ENCODE measurements at places on chromosomes 12 and 14.

- DNase-seq = no peak
Measured at GRCh38 chr12:24979976-24980730, 31.3 kb upstream of the BCAT1 start.

DNA sequence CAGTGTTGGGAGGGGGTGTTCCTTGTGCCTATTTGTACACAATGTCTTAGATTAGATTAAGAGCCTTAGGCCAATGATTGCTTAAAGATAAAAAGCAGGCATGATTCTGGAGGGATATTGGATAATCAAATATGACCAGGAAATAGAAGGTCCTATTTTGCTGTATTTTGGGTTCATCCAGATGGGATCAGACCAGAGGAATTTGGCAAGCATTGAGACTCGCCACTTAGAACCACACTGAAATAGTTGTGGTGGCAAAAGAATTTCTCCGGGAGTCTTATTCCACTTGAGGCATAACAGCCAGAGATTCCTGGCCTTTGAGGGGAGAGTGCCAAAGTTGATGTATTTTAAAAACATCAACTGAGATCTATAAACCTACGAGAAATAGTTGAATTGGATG lies 327.2 kb downstream of the RAD51B start:
- no peak for DNase-seq

DNA sequence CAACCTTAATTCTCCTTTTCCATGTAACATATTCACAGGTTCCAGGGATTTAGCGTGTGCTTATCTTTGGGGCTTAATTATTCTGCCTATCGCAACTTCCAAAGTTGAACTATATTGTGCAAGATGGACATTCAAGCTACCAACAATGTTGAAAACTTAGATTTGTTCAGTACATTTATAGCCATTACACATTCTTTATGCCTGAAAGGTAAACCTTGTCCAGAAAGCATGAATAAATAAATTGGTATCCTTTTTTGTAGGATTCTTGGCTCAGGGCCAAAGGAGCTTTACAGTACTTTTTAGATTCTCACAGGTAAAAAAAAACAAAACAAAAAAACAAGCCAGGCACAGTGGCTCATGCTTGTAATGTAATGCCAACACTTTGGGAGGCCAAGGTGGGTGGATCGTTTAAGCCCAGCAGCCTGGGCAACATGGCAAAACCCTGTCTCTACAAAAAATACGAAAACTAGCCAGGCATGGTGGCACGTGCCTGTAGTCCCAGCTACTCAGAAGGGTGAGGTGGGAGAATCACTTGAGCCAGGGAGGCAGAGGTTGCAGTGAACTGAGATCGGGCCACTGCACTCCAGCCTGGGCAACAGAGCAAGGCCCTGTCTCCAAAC lies 3.3 kb downstream of the C12orf56 start:
- DNase-seq = no peak

GRCh38 chr12:52787324-52788191 lies 8.4 kb downstream of the KRT3 start:
- DNase-seq = no peak

- DNase-seq = no peak
Measured at GRCh38 chr12:87820524-87821202, 208.5 kb downstream of the C12orf50 start.

DNA sequence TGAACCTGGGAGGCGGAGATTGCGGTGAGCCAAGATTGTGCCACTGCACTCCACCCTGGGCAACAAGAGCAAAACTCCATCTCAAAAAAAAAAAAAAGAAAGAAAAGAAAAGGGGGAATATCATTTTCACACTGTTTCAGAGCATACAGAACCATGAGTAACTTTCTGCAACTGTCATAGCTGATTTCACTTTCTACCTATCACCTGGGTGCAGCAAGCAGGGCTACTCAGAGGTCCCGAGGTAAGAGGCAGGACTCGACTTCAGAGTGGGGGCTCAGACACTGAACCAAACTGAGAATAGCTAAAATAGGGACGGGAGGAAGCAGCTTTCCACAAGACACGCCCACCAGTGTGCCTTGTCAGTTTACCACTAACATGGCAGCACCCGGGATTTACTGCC lies 29.8 kb downstream of the OR10P1 start:
- no peak for DNase-seq

GRCh38 chr12:89593233-89593632 lies 67.4 kb upstream of the POC1B start:
- DNase-seq = no peak

DNA sequence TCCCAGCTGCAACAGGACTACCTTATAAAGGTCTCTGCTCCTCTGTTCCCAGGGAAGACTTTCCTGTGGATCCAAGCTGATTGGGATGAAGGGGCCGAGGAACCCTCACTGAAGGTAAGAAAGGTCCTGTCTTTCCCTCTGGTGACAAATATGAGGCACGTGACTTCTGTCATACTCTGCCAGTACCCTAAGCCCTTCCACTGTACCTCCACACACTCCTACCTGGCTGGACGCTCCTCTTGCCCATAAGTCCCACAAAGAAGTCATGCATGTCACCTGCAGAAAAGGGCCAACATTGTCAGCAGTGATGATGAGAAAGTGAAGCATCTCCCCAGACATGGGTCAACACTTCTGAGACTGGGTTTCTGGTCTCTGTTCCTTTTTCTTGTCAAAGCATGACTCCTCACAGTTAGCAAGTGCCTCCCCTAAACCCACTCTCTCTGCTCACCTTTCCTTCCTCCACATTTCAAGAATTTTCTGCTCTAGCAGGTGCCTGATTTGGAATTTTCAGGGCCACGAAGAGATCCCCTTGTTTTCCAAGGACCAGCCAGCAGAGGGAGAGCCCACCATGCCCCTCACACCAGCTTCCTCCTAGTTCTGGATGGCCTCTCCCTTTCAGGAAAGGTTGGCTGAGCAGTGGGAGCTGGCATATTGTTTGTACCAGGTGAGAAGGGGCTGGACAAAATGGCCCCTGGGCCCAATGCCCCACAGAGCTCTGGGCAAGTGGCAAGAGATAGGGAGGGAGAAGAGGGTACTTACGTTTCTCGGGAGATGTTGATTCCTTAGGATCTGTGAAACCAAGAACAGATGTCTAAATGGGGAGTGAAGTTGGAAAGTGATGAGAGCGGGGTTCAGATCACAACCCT lies 3.5 kb downstream of the TAC3 start:
- DNase-seq = no peak

DNA sequence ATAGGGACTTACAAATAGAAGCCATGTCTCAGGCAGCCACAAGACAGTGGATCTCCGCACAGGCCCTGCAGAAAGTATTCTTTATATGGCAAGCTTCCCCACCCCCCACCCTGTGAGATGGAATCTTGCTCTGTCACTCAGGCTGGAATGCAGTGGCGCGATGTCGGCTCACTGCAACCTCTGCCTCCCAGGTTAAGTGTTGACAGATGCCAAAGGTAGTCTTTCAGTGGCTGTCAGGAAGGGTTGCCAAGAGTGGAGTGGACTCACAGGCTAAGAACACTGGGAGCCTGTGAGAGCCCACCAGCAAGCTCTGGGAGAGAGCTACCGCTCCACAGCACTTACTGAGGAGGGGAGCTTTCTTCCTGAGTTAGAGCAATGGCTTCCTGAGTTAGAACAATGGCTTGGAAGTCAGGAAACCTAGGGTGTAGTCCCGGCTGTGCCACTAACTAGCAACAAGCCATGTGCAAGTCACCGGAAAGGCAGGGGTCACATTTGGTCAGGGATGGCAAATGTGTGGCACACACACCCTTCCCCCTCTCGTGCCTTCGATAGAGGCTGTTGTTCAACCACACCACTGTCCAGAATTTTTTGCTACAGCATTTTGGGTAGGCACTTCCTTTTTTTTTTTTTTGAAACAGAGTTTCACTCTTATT lies 2.6 kb downstream of the RNASE1 start:
- DNase-seq = peak; percentile 68

GRCh38 chr12:90631591-90632212 lies 323.3 kb downstream of the CCER1 start:
- DNase-seq = no peak

DNA sequence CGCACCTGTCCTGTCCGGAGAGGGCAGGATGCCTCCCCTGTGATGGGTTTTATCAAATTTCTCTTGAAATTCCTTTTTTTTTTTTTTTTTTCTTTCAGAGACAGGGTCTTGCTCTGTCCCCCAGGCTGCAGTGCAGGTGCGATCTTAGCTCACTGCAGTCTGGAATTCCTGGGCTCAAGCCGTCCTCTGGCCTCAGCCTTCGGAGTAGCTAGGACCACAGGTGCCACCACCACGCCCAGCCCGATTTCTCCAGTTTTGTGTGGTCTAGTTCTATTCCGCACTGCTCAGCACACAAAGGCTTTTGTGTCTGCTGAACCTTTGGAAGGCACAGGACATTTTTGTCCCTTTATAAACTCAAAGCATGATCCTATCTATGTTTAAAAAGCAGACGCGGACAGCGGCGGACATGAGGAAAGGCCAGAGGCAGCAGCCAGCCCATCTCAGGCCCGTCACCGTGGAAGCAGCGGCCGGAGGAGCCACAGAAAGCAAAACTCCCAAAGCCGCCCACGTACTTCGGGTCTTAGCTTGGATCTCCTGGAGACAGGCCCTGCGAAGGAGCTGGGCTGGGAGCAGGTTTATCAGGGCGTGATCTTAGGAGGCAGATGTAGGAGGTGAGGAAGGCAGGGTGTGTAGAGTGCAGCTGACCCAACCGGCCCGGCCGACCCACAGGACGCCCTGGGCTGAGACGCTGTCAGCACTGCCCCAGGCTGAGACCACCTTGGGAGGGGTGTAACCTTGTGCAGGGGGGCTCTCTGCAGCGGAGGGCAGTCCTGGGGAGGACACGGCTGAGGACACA lies 30.9 kb upstream of the FBRSL1 start:
- DNase-seq = peak; percentile 37

GRCh38 chr12:129984106-129984505 lies 80.3 kb upstream of the TMEM132D start:
- no peak for DNase-seq

GRCh38 chr12:118645219-118645618 lies 268.9 kb downstream of the SUDS3 start:
- DNase-seq = no peak

DNA sequence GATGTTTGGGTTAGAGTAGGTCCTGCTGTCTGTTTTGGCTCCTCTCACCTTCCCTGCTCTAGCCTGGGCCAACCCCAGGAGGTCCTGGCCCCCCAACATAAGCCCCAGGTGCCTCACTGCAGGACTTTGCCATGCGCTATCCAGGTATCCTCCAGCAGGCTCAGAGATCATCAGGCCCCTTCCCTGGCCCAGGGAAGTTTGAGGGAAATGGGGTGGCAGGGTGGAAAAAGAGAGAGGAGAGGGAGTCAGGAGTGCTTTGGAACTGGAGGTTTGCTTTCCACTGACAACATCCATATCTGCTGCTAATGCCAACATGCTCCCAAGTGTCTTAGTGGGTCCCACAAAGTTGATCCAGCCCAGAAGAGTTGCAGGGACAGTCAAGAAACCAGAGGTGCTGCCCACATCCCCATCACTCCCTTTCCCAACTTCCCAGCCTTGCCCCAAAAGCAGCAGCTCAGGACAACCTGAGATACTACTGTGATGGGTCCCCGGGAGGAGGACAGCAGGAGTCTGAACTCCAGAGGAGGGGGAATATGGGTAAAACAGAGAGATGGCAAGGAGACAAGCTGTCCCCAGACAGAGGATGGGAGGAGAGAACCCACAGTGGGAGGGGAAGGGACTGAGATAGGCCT lies 677 bp downstream of the TNS2 start:
- DNase-seq = no peak

GRCh38 chr14:23365732-23366425 lies 907 bp upstream of the EFS start:
- DNase-seq = peak; percentile 69

- DNase-seq = no peak
Measured at GRCh38 chr12:43737646-43738045, 20.9 kb downstream of the PUS7L start.

- no peak for DNase-seq
Measured at GRCh38 chr12:29547864-29548263, 50.4 kb upstream of the OVCH1 start.

DNA sequence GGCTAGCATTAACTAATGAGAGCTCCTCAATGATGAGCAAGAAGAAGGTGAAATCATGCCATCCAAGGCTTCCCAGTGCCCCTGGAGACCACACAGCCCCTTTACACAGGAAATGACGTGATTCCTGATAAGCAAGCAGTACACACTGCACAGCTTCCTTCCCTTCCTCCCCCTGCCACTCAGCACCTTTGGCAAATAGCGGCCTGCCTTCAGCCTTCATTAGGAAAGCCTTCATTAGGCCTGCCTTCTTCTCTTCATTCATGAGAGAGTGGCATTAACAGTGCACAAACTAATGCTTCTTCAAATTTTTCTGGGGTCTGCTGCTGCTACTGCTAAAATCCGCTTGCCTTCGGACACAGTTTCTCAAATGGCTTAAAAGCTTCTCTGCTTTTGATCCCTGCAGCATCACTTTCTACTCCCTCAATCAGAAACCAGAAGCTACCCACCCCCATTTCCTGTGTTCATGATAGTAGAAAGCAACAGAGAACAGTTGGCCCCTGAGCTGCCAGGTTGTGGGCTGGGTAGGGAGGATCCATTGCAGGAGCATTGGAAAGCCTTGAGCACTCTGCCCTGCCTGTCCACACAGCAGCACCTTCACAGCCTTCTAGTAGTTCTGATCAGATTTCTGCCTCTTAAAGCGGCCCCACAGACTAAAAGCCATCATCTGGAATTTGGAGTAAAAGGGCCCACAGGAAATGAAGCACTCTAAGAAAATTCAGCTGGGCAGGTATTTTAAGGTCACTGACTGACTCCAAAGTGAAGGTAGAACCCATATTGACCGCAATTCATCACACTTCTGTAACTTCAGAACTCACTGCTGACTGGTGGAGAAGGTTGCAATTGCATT lies 103.8 kb upstream of the ETV6 start:
- no peak for DNase-seq

- DNase-seq = no peak
Measured at GRCh38 chr12:39401459-39401858, 41.5 kb downstream of the KIF21A start.

- no peak for DNase-seq
Measured at GRCh38 chr12:29207120-29207519, 58.0 kb downstream of the FAR2 start.

GRCh38 chr12:52254180-52254964 lies 20.1 kb upstream of the KRT86 start:
- DNase-seq = peak; percentile 21

DNA sequence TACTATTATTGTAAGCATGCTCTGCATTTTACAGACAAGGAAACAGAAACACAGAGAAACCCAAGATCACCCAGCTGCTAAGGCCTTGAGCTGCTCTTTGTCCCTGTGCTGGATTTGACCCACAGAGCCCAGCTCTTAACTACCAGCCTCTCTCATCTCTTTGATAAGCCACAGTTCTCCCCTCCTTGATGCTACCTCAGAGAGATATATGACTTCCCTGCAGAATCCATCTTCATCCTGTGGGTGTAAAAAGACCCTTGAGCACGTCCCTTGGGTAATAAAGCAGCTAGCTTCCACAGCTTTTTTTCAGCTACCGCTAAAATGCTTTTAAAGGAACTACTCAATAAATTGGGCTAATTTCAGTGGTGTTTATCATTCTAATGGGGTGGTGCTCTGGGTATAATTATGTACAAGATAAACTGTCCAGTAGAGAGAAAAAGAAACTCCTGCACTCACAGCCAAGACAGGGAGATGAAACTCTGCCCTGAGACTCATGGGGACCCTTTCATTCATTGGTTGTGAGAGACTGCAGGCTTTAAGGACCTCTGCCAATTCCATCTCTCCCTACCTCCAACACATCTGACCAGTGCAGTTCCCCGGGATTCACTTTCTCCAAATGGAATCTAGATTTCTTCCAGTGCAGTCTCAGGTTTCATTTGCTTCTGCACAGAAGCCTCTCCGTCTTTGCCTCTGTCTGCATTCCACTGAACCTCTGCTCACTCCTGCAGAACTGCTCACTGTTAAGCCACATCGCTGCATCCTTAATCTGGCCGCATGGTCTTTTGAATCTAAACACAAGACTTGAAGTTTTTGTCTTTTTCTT lies 24.7 kb upstream of the NTF3 start:
- DNase-seq = no peak

All from Right ventricle myocardium inferior (tissue), 1 donor.